ENCODE measurements at places on chromosomes 5 and 9. TPM values are rescaled to one million over a fixed set of nuclear protein-coding genes. Genes with fewer than 3 reads are reported as not detected.

The MCTP1 gene
- 40.7 TPM for total RNA-seq

The SLC45A2 gene
- not detected for total RNA-seq

The ARL15 gene
- total RNA-seq, result 51.7 TPM

The WNK2 gene
- total RNA-seq, result not detected

The PRR7 gene
- 3.5 TPM for total RNA-seq

The GABBR2 gene
- total RNA-seq, result 21.6 TPM

The SMIM27 gene
- 2.3 TPM for total RNA-seq

The WNT8A gene
- not detected for total RNA-seq

The TRIM36 gene
- 0.36 TPM for total RNA-seq

The CBY3 gene
- total RNA-seq, result 0.18 TPM

The MLANA gene
- total RNA-seq, result not detected

The PCDHGA6 gene
- total RNA-seq, result 2.2 TPM

The FEM1C gene
- 13.9 TPM for total RNA-seq

The TRIP13 gene
- total RNA-seq, result 34.1 TPM

The HTR1A gene
- not detected for total RNA-seq

The HMCN2 gene
- total RNA-seq, result under 0.01 TPM

The ELOVL7 gene
- under 0.01 TPM for total RNA-seq

The PDE6A gene
- total RNA-seq, result under 0.01 TPM

The PCDHB12 gene
- total RNA-seq, result 0.54 TPM
